Fibroblast of villous mesenchyme (primary cell): ENCODE measurements at places on chromosomes 16 and 17.

DNA sequence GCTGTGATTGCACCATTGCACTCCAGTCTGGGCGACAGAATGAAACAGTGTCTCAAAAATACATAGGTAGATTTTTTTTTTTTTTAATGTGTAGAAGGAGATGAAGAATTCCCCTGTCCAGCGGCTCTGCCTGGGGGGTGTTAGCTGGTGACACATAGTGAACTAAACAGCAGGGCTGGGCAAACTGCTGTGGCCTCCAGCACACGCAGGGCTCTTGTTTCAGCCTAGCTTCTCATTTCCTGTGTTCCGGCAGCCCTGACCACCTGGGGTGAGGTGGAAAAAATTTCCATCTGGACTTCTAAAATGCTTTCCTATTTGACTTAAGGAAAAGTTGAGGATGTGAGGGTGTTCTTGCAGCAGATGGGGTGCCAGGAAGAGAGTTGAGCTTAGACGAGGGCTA, 33.3 kb upstream of the RGS9 start:
- DNase-seq: no peak

GRCh38 chr17:19242926-19243325, 5.8 kb downstream of the EPN2 start:
- no peak for DNase-seq

GRCh38 chr17:17398188-17398942, 78.4 kb upstream of the MED9 start:
- DNase-seq: peak; percentile 39

- DNase-seq: peak; percentile 31
Measured at GRCh38 chr16:24540602-24541210, 1.3 kb downstream of the RBBP6 start.

DNA sequence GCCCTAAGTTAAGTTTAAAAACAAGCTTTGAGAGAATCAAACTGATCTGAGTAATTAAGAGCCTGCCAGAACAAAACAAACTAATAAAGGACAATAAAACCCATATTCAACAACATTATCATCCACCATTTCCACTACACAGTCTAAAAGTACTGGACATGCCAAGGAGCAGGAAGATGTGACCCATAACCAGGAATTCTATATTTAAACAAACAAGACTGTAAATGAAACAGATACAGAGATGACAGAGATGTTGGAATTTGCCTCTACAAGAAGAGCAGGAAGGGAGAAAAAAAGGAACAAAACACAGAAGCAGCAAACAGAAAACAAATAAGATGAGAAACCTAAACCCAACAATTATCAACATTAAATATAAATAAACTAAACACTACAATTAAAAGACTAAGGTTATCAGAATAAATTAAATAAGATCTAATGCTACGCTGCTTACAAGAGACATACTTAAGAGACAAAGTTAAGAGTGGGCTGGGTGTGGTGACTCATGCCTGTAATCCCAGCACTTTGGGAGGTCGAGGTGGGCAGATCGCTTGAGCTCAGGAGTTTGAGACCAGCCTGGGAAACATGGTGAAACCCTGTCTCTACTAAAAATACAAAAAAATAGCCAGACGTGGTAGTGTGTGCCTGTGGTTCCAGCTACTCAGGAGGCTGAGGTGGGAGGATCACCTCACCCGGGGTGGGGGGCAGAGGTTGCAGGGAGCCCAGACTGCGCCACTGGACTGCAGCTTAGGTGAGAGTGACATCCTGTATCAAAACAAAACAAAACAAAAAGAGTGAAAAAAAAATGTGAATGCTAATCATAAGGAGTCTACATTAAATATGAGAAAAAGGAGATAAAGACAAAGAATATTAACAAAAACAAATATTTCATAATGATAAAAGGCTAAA, 50.6 kb downstream of the CREBBP start:
- peak; percentile 60 for DNase-seq

DNA sequence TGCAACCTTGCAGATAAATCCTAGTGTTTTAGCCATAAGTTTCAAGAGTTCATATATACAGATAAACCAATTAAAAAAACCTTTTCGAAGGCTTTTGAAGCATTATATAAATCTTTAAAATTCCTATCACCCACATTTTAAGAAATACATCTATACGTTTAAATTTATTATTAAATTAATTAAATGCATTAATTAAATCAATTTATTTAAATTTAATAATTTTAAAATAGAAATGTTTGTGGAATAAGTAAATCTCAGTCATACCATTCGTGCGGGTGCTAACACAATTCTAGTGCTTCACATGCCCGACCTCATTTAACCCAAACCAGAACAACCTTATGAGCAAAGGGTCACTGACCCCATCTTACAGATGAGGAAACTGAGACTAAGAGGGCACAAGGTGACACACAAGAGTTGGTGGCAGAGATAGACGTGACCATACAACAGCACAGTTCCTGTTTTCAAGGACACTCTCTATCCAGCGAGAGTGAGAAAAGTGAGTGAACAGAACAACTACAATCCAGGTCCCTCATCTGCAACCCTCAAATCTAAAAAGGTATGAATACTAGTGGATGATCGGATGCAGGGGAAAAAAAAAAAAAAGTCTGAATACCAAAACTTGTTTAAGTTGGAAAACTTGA, 1.4 kb downstream of the NSMCE1 start:
- no peak for DNase-seq

DNA sequence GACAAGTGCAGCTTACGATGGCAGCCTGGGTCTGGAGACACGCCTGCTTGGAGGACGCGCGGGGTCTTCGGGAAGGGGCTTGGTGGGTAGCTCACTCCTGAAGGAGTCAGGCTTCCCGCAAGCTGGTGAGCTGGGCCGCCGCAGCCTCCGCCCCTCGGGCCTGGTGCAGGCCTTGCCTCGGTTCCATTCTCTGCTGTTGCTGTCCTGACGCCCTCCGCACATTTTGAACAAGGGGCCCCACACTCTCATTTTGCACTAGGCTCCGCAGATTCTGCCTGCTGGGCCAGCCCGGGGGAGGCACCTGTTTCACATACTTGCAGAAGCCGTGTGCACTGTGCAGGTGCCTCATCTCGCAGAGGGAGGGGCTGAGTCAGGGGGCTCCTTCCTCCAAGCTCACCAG, 31.9 kb upstream of the CBX4 start:
- DNase-seq: no peak

- DNase-seq: peak; percentile 100
Measured at GRCh38 chr17:80779961-80780380, 211.7 kb upstream of the CHMP6 start.

DNA sequence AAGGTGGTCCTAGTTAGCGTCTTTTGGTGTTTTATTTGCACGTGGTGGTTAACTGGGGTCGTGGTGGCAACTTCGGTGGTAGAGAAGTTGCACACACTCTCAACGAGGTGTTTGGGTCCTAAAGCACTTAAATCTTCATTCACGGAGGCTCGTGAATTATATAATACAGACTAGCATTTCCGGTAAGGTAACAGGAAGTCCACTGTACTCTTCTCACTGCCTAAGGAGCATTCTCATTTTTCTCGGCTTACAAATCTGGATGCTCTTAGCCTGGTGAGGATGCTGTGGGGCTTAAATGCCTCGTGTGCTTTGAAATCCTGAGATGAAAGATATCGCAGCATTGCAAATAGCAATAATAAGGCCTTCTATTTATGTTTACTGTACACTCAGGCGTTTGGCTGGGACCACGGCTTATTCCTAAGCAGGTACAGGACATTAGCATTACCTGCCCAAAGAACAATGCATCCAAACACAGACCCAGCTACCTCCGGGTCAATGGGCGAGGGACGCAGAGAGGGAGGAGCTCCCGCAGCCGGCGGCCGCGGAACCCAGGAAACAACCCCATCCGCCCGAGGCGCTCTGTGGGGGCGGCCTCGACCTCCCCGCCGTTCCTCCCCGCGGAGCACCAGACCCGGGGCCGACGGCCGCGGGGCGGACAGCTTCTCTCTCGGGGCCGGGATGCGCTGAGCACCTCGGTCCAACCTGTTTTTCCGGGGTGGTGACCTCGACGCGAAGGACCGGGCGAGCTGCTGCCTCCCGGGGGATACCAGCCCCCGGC, 856 bp downstream of the DNAJA2 start:
- DNase-seq: peak; percentile 35
